ENCODE measurements at places on chromosomes 16 and 17.
A peak's percentile ranks its signal among the peaks of the same experiment; 100 is the strongest.

GRCh38 chr17:49745175-49746139 lies 18.5 kb downstream of the FAM117A start:
- no peak for DNase-seq

DNA sequence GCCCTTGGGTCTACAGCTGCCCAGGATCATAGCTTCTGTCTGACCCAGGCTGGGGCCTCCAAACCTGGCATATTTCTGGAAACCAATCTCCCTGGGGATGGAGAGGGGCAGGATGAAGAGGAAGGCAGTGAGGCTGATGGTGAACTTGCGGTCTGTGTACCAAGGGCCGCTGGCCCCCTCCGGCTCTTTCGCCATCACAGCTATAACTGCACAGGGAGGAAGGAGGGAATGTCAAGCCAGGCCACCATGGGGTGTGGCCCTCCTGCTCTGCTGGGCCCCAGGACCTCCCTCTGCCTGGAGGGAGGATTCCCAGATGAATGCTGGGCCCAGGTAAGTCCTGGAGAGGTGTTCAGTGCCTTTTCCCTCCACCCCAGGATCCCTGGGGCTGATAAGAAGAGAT lies 6.3 kb downstream of the SLC38A7 start:
- DNase-seq, result no peak

GRCh38 chr16:66423177-66423576 lies 3.9 kb upstream of the BEAN1 start:
- DNase-seq, result no peak

DNA sequence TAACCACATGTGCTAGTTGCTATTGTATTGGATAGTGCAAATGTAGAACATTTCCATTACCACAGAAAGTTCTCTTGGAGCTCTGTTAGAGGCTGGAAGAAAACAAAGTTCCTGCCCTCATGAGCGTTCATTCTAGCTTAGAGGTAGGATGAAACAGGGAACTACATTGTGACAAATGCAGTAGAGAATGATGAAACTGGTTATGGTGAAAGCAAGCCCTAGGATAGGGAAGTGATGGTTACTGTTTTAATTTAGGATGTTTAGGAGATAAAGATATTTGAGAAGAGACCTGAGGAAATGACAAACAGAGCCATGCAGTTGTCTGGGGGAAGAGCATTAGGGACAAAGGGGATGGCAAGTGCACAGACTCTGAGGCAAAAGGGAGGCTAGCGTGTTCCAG lies 50.7 kb downstream of the AATF start:
- no peak for DNase-seq

GRCh38 chr16:64907844-64908243 lies 214.0 kb downstream of the CDH11 start:
- DNase-seq, result no peak

DNA sequence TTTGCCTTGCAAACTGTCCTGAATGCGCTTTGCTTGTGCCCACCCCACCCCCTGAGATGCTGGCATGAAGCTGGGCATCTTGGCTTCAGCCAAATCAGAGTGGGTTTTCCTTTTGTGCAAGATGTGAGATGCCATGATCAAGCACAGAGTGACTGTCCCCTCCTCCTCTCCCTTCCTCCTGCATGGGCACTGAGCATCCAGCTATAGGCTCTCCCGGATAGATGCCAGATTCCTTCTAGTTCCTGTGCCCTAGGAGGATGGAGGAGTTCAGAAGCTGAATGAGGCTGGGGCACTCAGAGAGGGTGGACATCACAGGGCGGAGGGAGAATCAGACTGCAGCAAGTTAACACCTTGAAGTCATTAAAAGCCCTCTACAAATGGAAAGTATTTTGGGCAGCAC lies 384.1 kb upstream of the CCL2 start:
- DNase-seq, result no peak

DNA sequence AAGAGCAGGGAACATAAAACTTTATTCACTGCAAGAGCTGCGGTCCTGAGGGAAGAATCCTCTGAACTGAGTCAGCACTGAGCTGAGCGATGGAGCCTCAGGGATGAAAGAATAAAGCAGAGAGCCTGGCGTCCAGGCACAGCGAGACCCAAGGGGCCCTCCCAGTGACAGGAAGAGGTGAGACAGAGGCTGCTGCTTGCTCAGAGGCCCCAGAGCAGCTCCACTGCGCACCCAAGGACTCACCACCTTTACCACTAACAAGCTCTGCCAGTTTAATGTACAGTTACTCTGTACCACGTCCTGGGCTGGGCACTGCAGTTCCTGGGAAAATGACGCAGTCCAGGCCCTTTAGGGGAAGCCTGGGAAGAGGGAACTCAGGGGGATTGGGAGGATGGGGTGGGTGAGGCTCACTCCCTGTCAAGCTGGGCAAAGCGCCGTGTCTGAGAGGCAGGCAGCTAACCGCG lies 5.6 kb downstream of the GFAP start:
- no peak for DNase-seq

DNA sequence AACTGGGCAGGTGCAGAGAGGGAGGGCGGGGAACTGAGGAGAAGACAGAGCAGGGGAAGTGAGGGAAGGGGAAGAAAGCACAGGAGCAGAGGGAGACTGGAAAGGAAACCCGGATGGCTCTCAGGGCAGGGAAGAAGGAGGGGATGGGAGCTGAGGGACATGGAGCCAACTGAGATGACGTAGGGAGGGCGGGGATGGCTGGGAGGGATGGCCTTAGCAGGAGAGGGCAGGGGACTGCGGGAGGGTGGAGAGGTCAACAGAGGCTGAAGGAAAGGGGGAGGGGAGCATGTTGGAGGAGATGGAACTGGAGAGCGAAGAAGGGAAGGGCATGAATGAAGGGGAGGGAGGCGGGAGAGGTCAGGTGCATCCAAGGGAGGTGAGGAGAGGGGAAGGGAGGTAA lies 81.9 kb downstream of the KCNJ12 start:
- no peak for DNase-seq

- DNase-seq, result no peak
Measured at GRCh38 chr16:46836534-46837530, 5.9 kb upstream of the C16orf87 start.

DNA sequence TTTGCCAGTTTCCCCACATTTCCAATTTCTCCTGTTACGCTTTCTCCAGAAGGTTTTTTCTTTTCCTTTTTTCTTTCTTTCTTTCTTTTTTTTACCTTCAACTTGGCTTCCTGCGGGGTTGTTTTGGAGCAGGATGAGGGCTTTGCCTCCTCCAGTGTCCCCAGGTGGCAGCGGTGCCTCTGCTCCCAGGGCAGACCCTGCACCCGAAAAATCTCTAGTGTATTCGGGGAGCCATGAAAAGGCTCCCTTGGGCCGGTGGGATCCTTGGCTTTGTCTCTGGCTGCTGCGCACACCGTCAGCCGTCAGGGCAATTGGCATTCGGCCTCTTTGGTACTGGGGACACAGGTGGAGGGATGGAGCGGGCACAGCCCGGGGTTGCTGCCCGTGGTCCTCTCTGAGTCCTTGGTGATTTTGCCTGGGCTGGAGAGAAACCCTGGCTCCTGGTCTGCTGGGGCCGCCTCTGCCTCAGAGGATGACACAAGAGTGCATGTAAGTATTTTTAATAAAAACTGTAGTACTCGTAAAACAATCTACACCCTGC lies 846 bp downstream of the ITGB3 start:
- DNase-seq, result no peak

DNA sequence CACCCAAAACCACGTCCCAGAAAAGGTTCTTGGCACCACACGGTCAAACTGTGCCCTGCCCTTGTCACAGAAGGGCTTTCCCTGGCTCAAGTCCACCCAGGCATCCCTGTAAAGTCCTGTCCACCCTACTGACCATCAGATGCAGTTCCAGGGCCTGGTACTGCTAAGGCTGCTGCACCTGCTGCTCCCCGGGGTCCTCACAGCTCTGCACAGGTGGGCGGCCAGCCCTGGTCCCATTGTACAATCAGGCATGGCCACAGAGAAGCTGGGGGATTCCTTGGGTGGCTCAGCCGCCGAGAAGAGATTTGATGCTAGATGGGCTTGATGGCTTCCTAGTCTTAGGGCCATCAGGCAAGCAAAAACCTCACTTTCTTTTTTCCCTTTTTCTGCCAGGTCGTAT lies 15.3 kb downstream of the ABCA3 start:
- DNase-seq, result no peak

DNA sequence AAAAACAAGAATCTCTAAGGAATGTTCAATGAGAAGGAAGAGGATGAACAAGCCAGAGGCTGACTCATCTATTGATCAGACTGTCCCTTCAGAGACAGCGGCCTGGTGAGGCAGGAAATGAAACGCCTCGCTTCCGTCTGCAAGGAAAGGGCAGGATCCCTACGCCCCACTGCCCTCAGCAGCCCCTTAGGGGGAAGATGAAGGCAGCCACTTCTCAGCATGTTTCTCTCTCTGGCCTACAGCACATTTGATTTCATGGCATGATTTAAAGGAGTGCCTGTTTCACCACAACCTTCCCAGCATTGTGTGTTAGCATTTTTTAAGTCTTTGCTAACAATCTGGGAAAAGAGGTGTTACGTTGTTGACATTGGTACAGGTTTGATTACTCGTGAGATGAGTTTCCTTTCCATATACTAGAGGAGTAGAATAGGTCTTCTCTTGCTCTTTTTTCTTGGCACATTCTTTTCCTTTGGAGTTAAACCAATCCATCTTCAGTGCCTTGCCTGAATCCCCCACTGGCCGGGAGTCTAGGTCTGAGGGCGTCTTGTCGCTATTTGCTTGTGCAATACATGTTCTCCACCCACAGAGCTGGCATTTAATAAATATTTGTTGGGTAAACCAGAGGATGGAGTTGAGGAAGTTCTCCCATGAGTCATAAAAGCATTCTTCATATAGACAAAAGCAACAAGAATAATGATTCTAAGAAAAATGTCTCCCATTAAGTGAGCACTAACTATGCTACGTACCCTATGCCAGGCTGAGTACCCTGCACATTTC lies 47.4 kb downstream of the RBFOX3 start:
- DNase-seq, result no peak

GRCh38 chr17:31491376-31492131 lies 100.1 kb downstream of the RAB11FIP4 start:
- no peak for DNase-seq

- no peak for DNase-seq
Measured at GRCh38 chr17:74446551-74447500, 14.9 kb downstream of the GPRC5C start.

- DNase-seq, result no peak
Measured at GRCh38 chr16:50585331-50585776, 37.2 kb downstream of the NKD1 start.

DNA sequence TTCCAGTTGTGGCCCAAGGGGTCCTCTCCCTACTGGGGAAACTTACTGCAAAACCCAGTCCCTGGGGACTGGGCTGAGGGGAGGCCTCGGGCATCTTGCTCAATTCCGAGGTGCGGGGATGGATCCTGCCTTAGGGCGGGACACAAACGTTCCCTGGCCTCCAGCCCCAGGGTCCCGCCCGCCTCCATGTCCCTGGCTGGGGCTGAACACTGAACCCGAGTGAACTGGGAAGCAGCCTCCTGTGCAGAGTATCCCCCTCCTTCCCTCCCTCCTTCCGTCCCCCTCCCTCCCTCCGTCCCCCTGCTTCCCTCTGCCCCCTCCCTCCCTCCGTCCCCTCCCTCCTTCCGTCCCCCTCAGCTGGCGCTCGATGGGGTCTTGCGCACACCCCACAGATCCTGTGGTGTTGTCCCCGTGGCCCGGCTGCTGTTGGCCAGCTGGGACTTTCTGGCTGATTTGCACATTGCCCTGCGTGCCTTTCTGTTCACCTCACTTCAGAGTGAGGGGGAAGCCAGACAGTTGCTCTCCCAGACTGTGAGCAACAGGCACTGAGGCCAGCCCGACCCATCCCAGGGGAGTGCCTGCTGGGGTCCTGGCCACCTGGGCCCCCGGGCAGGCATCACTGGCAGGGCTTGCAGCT lies 5.5 kb downstream of the TRAF7 start:
- no peak for DNase-seq

GRCh38 chr16:11229906-11230305 lies 26.1 kb downstream of the SOCS1 start:
- DNase-seq, result no peak

DNA sequence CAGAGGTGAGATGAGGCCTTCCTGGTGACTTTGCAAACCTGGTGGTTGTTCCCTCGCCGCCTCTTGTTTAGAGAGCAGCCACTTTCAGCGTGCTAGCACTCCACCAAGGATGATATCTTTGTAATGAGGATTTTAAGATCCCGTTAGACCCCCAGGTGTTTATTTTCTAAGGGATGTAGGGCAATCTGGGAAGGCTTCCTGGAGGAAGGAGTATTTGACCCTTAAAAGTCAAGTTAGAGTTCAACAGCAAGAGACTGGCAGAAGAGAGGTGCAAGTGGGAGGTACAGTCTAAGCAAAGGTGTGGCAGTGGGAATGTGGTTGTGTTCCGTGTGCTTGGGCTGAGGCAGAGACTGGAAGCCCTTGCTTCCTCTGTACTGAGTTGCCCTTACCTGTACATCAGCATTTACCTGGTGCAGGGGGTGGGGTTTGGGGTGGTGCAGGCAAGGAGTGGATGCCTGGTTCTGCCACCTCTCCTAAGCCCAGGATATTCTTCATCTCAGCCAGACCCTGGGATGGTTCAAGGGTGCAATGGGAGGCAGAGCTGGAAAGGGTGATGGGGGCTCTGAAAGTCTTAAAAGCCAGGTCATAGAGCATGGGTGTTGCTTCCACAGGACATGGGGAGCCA lies 83.6 kb downstream of the SDR42E1 start:
- no peak for DNase-seq

DNA sequence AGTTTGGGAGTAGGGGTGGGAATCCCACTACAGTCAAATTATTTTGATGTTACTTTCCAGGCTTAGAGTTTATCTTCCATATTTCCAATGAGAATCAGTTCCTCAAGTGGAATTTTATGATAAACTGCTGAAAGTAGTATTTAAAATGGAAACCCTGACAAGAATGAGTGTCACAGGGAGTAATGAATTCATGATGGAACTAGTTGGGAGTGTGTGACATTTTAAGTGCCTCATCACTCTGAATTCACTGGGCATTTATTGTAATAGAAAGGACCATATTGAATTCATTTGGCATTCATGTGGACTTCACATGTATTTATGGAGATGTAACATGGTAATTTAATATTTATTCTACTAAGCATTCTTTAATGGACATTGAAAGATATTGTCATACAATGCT lies 320.9 kb downstream of the CDH13 start:
- no peak for DNase-seq

DNA sequence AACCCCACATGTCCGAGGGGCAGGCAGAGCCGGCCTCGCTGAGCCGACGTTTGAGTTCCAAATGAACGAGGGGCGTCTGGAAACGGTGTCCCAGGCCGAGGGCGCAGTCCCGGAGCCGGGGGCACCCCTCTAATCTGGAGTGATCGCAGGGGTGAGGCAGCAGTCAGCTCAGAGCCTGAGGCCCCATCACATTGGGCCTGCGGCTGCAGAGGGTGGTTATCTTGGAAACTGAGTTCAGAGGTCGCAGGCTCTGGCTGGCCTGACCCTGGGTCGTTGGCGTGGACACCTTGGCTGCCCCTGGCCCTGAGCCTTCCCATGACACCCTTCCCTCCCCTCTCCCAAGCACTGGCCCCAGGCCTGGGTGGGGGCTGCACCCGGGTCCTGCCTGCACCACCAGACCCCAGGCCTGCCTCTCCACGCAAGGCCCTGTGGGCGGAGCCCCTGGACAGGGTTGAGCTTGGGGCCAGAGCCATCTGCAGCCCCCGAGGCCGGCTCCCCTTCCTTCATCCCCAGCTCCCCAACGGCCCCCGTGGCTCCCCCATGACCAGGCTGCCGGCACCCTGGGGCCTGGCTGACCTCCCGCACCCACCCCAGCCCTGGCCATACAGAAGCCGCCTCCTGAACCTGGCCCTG lies 45.6 kb downstream of the ZFPM1 start:
- DNase-seq, result no peak

GRCh38 chr16:48522041-48522440 lies 87.9 kb downstream of the N4BP1 start:
- DNase-seq, result no peak

GRCh38 chr17:76753061-76753961 lies 15.4 kb downstream of the MFSD11 start:
- no peak for DNase-seq

GRCh38 chr17:14302431-14303099 lies 1.7 kb downstream of the HS3ST3B1 start:
- peak; percentile 71 for DNase-seq

Measured in liver (tissue), 10 donors.